ENCODE measurements at places on chromosomes 11 and 22.

DNA sequence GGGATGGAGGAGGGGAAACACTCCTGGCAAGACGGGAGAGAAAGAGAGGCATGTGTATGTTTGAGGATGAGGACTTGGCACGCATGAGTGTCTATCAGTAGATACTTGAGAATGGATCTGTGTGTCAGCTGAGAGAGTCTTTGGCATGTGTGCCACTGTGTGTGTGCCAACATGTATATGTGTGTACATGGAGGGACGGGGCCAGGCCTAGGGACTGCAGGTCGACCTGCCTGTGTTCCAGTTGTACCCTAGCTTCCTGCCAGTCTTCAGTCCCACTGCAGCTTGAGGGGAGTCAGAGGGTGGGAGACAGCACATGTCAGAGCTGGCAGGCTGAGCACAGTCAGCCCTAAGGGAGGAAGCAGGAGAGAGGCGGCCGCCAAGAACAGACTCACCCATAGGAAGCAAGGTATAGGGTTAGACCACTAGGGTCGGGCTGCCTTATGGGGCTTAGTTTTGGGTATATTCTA lies 5.6 kb downstream of the CLCF1 start:
- no peak for DNase-seq

GRCh38 chr11:6156628-6157359 lies 13.3 kb downstream of the OR52B2 start:
- DNase-seq: no peak

DNA sequence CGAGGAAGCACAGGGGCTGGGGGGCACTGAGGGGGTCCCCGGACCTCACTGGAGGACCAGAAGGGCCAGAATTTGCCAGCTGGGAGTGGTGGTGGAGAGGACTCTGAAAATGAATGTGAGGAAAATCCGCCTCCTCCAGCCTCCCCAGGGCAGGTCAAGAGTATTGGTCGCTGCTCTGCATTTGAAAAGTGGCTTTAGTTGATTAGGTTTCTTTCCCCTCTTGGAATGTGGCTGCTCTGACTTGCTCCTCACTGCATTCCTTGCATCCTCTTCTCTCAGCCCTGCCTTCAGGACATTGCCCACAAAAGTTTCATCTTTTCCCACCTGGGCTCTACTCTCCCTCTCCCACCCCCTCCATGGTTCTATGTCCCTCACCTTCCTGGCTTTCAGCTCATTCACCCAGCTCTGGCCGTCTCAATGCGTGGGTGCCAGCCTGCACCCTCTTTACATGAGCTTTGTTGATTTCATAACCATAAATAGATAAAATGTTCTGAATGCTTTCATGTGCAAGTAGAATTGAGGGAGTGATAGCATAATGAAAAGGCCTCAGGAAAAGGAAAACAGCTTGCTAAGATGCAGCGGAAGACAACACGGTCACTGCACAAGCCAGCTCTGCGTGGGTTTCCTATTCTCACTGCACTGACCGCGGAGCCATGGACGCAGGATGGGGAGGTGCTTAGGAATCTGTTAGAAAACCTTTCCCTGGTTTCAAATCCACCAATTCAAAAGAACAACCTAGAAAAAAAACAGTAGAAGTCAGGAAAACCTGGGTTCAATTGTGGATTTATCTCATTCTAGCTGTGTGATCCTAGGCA lies 6.5 kb upstream of the NPAS4 start:
- DNase-seq: no peak

GRCh38 chr11:1306186-1307162 lies 3.0 kb downstream of the TOLLIP start:
- DNase-seq: no peak

DNA sequence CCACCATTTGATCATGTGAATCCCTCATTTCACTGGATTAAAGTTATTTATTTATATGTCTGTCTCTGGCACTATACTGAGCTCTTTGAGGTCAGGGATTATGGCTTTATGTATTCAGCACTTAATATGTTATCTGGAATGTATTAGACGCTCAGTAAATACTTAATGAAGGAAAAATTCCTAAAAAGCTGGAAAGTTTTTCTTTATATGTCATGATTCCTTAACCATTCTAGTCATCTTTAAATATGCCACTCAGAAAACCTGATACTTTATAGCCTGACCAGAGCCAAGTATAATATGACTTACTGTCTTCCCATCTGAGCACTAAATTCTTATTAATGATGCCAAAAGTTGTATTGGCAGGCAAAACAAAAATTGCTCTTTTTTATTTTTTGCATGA lies 27.1 kb downstream of the RNF169 start:
- DNase-seq: no peak

DNA sequence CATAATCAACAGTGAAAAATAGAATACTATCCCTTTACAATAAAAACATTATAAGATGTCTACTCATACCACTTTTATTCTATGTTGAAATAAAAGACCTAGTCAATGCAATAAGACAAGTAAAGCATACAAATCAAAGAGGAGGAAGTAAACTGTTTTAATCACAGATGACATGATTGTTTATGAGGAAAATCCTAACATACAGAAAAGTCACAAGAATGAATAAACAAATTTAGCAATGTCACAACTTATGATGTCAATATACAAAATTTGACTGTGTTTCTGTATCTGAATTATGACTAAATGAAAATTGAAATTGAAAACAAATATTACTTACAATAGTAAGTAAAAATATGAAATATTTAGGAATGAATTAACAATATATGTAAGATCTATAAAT lies 221.9 kb upstream of the GRIA4 start:
- no peak for DNase-seq

GRCh38 chr11:45444796-45445195 lies 158.7 kb upstream of the SYT13 start:
- no peak for DNase-seq

GRCh38 chr22:45472426-45472825 lies 30.3 kb upstream of the FBLN1 start:
- no peak for DNase-seq

GRCh38 chr11:330307-330693 lies 9.6 kb upstream of the IFITM3 start:
- no peak for DNase-seq

GRCh38 chr11:72030472-72031045 lies 31.9 kb downstream of the IL18BP start:
- DNase-seq: no peak

- peak; percentile 64 for DNase-seq
Measured at GRCh38 chr11:12174477-12175143, 64.2 kb downstream of the MICAL2 start.

- no peak for DNase-seq
Measured at GRCh38 chr22:49097966-49098365, 729.7 kb downstream of the BRD1 start.
